Substantia nigra (tissue), 51 donors: ENCODE measurements at places on chromosomes 5 and 9.

GRCh38 chr9:96115836-96116235 is 186.1 kb downstream of the HSD17B3 start:
- DNase-seq, result no peak

DNA sequence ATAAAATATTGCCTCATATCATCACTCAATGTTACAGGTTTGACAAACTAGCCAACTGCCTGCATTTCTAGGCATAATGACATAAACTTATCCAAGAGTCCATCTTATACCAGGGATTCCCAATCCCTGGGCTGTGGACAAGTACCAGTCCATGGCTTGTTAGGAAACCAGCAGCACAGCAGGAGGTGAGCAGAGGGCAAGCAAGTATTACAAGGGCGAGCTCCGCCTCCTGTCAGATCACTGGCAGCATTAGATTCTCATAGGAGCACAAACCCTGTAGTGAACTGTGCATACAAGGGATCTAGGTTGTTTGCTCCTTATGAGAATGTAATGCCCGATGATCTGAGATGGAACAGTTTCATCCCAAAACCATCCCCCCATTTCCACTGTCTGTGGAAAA is 144.9 kb downstream of the PRKACG start:
- DNase-seq, result no peak

DNA sequence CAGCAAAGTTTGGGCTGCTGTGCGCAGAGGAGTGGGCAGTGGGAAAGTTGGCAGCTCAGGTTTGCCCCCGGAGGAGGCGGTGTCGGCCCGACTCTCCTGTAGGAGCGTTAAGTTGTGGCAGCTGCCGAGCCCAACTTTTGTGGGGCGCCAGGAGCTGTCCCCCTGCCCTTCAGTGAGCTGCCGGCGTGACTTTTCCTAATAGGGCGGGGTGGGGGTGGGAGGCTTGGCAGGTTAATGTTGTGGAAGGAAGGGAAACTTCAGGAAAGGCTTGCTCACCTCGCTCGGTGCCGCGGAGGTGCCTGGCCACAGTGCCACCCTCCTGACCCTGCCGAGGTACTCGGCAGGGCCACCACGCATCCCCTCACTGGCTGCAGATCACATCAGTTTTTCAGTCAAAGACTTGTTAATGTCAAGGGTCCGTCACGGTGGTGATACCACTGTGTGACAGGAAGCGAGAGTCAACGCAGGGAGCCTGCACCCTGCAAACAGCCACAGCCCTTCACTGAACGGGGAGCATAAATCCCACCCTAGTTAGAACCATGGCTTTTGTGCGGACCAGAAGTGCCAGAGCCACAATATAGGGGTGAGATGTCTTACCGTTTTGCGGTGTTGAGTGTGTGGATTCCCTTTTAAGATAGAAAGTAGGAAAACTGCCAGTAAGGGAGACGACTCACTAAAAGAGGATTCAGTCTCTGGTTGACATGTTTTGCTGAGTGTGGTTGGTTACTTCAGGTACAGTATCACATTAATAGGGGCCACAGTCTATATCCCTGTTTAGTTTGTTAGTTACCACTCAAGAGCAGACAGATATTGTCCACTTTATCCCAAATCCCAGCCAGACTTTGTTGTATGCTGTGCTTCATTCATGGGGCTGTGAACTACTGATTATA is 796 bp downstream of the LNPEP start:
- DNase-seq, result peak; percentile 38

DNA sequence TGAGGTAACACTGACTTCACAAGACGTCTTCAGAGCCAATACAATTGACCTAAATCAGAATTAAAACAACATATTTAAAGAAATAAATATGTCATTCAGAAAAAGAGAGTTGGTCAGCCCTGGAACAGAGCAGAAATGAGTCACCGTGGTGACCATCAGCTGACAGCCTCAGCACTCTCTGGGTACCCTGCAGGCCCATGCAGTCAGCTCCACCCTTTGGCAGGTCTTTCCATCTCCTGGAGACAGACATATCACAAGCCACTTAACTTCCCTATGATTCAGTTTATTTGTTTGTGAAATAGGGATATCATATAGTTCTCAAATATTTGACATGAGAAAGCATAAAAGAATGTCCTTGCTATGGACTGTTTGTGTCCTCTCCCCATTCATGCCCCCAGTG is 151.6 kb upstream of the MEF2C start:
- DNase-seq, result no peak

DNA sequence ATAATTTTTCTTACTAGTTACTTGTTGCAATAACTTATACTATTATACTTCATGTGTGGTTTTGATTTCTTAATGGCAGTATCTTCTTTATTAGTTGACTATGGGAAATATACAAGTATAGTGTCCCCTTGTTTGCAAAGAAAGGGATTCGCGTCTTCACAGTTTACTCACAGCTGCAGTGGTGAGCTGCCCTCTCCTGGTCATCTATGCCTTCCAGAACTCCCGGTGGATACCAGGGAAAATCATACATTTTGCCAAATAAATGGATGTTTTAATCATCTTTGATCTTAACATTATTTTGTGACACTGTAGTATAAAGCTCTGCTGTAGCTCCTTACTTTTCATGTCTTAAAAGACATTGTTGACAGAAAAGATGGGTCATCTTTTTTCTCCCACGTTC is 142.0 kb downstream of the ZCCHC7 start:
- DNase-seq, result no peak

DNA sequence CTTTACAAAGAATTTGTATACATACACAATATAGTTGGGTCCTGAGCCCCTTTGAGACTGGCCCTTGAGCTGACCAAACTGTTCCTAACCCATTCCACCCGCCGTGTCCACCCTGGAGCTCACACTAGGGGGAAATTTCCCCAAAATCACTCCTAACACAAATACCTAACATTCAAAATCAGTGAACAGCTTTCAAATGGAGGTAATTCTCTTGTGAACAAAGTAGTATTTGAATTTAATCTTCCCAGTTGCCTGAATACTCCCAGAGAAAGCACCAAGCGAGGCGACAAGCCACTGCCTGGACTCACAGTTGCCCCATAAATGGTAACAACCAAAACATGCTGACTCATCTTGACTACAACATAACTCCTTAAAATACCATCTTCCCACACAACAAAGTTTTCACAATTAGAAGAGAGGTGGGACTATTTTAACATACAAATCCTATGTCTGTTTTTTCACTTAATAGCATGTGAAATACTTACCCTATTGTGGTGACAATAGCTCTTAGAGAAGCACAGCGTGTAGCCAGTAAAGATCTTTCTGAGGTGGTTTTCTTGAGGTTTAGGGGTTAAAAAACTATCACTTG is 31.7 kb upstream of the SCAMP1 start:
- no peak for DNase-seq

GRCh38 chr5:132298298-132299212 is 4.4 kb downstream of the SLC22A4 start:
- no peak for DNase-seq

DNA sequence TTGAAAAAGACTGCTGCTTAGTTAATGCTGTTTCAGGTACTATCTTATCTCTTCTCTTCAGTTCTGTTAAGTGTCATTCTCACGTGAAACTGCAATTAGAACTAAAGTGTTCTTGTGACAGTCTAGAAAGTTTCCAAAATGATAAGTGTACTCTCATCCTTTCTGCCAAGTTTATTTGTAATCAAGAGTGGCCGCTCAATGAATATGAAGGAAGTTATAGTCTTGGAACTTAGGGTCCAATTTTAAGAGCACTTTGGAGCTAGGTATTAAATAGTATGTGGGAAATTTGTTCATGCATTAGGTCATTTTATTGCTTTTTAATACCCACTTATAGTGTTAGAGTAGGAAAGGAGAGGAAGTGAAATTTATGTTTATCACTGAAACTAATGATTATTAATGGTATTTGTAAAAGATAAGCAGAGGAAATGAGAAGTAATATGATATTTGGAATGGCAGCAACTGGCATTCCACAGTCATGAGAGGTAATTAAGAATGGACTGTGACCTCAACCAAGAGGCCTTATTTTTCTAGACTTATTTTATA is 20.4 kb downstream of the XRCC4 start:
- no peak for DNase-seq

- DNase-seq, result no peak
Observed at GRCh38 chr5:14408969-14409586, 172.5 kb upstream of the OTULINL start.
